ENCODE measurements at places on chromosomes 13 and 19.

GRCh38 chr19:41863209-41863931, 3.3 kb downstream of the RPS19 start:
- no peak for DNase-seq

GRCh38 chr19:57068921-57069697, 50.7 kb upstream of the USP29 start:
- DNase-seq, result peak; percentile 63

DNA sequence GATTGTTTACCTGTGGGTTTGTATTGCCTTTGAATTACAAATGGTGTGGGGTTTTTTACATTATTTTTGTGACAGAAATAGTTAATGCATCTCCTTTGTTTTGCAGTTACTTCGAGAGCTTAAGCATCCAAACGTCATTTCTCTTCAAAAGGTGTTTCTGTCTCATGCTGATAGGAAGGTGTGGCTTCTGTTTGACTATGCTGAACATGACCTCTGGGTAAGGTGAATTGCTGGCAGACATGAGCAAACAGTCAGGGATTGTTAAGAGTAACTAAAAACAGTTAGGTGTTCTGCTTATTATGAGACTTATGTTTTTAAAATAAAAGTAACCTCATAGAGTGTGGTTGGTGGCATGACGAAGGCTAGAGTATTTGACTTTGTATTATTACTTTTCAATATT, 95.0 kb downstream of the CDK8 start:
- DNase-seq, result no peak

DNA sequence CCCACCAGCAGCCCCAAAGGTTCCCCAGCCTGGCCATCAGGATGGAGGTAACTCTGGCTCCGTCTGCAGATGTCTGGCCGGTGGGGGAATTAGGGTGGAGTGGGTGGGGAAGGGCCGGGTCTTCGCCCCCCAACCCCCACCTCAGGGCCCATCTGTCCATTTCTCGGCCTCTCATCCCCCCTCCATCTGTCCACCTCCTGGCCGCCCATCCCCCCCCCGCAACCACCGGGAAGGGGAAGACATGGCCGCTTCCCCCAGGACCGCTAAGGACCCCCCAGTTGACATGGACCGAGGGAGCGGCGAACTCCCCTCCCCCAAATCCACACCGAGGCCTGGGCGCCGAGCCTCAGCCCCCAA, 793 bp downstream of the LRFN1 start:
- peak; percentile 50 for DNase-seq

DNA sequence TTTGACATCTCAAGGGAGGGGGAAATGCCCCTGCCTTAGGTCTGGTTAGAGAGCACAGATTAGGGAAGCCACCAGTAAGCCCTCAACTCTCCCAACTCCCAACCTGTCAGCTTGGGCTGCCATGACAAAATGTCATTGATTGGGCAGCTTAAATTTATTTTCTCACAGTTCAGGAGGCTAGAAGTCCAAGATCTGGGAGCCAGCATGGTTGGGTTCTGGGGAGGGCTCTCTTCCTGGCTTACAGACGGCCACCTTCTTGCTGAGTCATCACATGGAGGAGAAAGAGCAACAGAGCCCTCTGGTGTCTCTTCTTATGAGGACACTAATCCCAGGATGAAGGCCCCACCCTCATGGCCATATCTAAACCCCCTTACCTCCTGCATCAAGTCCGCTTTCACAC, 24.2 kb downstream of the C19orf12 start:
- DNase-seq, result no peak

GRCh38 chr19:10927730-10928562, 493 bp downstream of the YIPF2 start:
- peak; percentile 33 for DNase-seq

- DNase-seq, result peak; percentile 92
Measured at GRCh38 chr19:43526884-43527859, at the start of gene ETHE1. Gene ETHE1 (minus strand): TSS chr19:43527201. CDS start chr19:43527177, 24 bp downstream.

- no peak for DNase-seq
Measured at GRCh38 chr19:51546107-51546649, 14.7 kb upstream of the SIGLEC6 start.

GRCh38 chr13:91031508-91031907, 316.0 kb upstream of the MIR17HG start:
- DNase-seq, result no peak

GRCh38 chr19:8004723-8005513, 523 bp downstream of the ELAVL1 start:
- no peak for DNase-seq

- peak; percentile 85 for DNase-seq
Measured at GRCh38 chr19:10424011-10424637, 3.8 kb downstream of the PDE4A start.

DNA sequence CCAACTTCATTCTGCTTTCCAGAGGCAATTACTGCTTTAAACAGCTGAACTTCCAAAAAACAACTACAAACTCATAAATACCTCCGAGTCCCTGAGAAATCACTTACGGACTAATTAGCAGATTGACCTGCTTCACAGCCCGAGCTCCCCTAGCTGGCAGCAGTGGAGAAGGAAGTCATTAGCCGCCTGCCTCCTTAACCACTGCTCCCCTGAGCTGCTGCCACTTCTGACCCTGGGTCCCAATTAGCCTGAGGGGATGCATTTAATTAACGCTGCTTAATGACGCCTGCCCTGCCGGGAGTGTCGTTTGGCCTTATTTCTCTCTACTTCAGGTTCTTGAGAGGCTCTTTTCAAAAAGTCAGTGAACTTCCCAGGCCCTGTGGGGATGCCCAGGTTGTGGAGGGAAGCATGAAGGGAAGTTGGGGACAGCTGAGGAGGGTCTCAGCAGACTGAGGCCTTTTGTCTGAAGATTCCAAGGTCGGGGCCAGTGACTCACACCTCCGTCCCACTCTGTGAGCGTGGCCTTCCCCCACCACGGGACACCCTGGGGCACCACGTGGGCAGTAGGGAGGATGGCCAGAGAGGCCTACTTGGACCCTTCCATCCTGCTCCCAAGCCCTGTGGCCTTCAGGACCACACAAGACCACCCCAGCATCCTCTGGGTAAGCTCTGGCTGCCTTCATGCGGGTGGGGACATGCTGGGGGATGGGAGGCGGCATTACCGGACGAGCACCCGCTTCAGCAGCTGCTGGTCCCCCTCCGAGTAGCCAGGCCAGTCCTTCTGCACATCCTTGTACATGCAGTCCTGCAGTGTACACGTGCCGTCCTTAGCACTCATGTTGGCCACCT, 19.8 kb upstream of the ISYNA1 start:
- DNase-seq, result no peak

- no peak for DNase-seq
Measured at GRCh38 chr19:16013851-16014840, 62.1 kb upstream of the TPM4 start.

- DNase-seq, result no peak
Measured at GRCh38 chr19:43720936-43721335, 5.1 kb downstream of the IRGC start.

GRCh38 chr19:4909156-4909896, at the start of gene UHRF1:
Gene UHRF1 (plus strand): TSS chr19:4909501. CDS start chr19:4910886, 1,385 bp downstream.
- DNase-seq, result no peak

GRCh38 chr13:101417043-101417406, 717 bp upstream of the NALCN start:
- DNase-seq, result peak; percentile 40

GRCh38 chr13:109199280-109199679, 569.9 kb downstream of the MYO16 start:
- DNase-seq, result no peak

DNA sequence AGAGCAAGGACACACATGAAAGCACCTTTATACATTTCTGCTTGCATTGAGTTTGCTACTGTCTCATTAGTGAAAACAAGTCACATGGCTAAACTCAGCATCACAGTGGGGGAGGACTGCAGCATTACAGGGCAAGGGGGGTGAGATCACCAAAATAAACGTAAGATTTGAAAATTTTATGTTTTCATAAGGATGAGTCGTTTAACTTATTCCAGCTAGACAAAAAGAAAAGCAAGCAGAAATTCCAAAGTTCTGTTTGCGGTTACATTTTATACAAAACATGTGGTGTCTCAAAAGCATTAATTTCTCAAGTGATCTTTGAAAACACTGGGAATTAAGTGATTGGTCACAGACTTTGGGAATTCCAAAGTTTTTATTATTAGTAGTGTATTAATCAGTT, 261.4 kb upstream of the RXFP2 start:
- no peak for DNase-seq

DNA sequence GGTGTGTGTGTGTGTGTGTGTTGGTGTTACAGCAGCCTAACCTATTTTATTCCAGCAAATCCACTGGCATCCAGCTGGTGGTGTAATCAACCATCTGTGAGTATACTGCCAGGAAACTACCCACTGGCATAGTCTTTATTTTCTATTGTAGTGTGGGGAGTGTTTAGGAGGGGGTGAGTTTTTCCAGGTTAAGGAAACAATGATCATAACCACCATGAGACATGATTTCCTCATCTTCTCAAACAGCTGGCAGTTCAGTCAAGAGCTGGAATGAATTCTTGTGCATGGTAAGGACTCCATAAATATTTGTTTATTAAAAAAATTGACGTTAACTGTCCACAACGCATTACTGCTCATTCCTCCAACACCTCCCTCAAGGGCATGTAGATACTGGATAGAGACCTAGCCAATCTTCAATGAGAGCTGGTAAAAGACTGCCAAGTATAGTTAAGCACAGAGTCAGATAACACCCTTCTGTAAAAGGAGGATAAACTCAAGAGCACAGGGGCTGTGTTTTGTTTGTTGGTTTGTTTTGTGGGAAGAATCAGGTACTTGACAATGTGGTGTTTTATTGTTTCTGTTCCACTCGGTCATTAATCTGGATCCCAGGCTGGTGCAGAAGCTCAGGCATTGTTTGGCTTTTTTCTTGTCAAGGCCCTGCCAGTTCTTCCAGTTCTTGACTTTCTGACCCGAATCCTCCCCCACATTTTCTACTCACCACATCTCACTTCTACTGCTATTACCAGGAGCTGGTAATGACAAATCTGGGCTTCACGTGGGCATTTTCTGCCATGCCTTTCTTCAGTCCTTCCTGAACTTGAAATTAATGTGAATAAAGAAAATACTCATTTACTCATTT, 31.6 kb upstream of the SLC46A3 start:
- DNase-seq, result no peak

GRCh38 chr19:6416658-6417405, 7.8 kb downstream of the KHSRP start:
- no peak for DNase-seq

GRCh38 chr13:34747507-34747906, 194.6 kb upstream of the NBEA start:
- no peak for DNase-seq

GRCh38 chr19:6608940-6609339, 18.0 kb upstream of the CD70 start:
- no peak for DNase-seq

Data from cerebellum (tissue), 4 donors.